ENCODE measurements at places on chromosomes 16 and 17.

- no peak for DNase-seq
Measured at GRCh38 chr17:64992325-64992802, 64.2 kb downstream of the GNA13 start.

- DNase-seq: no peak
Measured at GRCh38 chr17:72555052-72555451, 434.2 kb downstream of the SOX9 start.

DNA sequence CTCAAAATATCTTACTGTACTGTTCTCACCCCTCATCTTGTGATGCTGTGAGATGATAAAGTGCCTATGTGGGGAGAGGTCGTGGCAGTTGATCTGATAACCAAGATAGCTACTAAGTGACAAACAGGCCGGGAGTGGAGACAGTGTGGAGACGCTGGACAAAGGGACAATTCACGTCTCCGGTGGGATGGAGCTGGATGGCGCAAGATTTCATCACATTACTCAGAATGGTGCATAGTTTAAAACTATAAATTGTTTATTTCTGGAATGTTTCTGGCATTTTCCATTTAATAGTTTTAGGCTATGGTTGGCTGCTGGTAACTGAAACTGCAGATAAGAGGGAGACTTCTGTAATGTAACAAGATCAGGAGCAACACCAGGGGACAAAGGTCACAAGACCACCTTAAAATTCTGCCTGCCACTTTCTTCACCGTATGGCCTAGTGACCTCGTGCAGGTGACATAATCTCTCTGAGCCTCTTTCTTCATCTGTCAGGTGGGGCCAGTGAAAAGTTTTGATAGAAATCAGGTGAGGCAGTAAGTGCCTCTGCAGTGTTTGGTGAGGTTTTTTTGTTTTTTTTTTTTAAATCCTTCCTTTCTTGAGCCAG, 54.4 kb upstream of the LGALS9 start:
- DNase-seq: no peak

DNA sequence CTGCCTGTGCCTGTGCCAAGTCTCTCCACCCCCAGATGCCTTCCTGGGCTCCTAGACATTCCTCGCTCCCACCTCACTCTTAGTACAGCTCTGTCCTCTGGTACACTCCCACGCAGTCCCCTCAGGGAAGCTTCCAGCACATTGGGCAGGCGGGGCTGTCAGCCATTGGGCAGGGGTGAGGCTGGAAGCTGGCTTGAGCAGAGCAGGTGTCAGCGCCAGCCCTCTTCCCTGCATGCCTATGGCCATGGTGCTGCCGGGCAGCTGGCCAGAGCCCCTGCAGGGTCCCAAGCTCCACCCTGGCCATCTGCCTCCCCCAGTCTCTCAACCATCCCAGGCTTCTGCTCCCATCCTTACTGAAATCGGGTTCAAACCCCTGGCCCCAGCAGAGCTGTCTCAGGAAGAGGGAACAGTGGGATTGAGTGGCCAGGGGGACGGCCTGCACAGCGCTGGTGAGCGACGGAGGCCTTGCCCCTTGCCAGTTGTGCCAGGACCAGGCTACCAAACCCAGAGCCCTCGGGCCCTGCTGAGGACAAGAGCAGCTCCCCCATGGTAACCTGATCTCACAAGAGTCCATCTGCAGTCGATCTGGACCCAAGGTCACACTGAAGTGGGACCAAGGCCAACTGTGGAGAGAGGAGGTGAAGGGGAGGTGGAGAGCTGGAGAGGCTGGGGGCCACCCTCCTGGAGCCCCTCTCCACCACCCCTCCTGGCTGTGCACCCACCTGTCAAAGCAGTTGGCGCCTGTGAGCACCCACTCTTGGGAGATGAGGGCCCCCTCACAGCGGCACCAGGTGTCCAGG, 2.4 kb upstream of the B9D1 start:
- DNase-seq: no peak

DNA sequence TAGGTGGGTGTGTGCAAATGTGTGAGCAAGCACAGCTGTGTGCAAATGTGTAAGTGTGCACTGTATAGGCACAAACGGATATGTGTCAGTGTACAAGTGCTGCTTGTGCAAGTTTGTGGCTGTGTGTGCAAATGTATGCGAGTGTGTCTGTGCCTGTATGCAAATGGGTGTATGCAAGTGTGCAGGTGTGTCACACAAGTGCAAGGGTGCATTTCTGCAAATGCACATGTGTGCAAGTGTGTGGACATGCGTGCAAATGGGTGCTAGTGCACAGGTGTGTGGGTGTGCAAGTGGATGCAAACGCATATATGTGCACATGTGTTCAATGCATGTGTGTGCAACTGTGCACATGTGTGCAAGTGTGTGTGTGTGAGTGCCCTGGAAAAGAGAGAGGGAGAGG, 76.5 kb upstream of the TNRC6C start:
- DNase-seq: no peak

Data from omental fat pad (tissue), 4 donors.